Uterus (tissue), 4 donors: ENCODE measurements at places on chromosomes 5 and 9.

DNA sequence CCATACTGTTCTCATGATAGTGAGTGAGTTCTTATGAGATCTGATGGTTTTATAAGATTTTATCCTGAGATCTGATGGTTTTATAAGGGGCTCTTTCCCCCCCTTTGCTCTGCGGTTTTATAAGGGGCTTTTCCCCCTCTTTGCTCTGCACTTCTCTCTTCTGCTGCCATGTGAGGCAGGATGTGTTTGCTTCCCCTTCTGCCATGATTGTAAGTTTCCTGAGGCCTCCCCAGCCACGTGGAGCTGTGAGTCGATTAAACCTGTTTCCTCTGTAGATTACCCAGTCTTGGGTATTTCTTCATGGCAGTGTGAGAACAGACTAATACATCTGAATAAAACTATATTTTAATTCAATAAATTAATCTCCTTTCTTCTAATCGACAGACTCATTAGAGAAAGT lies 64.9 kb upstream of the ZSWIM6 start:
- DNase-seq = no peak

GRCh38 chr5:98458726-98459125 lies 314.7 kb upstream of the RGMB start:
- no peak for DNase-seq

DNA sequence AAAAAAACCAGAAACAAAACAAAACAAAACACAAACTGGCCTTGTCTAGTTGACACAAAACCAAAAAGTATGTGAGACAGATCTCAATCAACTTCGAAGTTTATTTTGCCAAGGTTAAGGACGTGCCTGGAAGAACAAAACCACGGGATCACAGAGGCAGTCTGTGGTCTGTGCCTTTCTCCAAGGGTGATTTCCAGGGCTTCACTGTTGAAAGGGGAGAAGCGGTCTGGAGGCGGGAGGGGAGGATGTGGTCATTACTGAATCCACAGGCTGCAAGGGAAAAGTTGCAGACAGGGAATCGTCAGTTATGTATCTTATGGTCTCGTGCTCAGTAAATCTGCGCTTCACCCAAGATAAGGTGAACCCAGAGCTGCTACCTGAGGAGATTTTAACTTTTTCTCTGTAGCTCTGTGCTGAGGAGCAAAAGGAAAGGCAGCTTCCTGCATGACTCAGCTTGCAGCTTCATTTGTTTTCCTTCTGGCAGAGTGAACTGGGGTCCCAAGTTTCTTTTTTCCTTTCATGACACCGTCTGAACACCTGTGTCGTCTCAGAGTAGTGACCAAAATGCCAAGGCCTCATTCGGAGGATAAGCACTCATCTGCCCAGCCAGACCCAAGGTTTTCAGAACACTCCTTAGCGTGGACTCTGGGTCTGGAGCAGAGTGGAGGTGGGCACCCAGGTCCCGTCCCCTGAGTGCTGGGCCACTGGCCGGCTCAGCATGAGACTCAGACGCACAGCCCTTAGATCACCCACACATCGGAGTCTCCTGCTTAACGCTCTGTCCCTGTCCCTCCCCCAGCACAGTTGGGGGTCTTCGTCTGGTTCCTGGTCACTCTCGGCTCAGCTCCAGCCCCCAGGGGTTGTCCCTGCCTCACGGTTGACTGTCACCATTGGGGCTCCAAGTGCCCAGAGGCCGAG lies 25.9 kb downstream of the ROPN1L start:
- no peak for DNase-seq

DNA sequence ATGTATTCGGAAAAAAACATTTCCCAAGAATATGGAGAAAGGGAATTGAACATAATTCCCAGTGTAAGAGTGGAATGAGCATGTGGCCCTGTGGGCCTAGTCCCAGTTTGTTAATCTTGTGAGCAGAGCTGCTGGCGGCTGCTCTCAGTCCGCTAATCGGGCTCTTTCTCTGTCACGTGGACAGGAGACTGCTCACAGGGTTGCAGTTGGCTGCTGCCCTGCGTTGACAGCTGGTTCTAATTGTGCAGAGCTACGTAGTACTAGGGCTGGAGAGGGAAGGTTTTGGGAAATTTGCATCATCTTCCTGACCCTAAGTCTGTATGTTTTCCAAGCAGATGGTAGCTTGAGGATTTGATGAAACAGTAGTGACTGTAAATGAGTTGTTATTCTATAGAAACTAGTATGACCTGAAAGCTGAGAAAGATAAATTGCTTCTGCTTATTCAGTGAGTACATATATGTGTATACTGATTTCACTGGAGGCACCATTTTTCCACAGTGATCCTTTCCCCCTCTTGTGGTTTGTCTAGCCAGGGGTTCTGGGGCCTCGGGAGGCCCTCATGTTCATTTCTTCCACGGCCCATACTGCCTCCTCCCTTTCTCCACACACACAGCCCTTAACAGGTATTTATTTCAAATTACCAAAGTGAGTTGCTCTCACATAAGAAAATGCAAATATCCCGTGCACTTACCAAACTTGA lies 100.6 kb downstream of the ANGPTL2 start:
- DNase-seq = peak; percentile 96

DNA sequence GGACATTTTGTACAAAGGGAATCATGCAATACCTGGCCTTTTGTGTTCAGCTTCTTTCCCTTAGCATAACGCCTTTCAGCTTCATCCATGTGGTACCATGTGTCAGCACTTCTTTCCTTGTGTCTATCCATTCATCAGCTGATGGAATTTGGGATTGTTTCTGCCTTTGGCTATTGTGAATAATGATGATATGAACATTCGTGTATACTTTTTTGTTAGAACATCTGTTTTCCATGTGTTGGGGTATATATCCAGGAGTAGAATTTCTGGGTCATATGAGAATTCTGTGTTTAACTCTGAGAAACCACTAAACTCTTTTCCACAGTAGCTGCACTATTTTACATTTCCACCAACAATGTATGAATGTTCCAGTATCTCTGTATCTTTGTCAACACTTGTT lies 14.8 kb upstream of the PRRC2B start:
- DNase-seq = no peak
